ENCODE measurements at places on chromosomes 3 and 15.

DNA sequence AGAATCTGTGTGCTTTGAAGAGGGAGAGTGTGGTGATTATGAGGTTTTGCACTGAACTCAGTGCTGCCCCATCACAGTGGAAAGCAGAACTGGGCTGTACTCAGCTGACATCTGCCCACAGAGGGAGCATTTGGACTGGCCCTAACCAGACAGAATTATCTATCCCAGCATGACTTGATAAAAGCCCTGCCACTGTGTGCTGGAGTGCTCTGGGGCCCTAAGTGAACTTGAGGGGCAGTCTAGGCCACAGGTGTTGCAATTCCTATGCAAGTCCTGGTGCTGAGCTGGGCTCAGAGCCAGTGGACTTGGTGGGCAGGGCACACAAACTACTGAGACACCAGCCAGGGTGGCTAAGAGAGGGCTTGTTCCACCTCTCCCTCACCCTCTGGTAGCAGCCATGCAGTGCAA lies 269.2 kb upstream of the CTNNB1 start:
- DNase-seq = no peak

DNA sequence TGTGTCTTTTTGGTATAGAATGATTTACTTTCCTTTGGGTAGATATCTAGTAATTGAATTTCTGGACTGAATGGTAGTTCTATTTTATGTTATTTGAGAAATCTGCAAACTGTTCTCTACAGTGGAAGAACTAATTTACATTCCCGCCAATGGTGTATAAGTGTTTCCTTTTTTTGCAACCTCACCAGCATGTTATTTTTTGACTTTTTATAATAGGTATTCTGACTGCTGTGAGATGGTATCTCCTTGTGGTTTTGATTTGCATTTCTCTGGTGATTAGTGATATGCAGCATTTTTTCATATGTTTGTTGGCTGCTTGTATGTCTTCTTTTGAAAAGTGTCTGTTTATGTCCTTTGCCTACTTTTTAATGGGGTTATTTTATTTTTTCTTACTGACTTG lies 607.2 kb downstream of the OTOL1 start:
- no peak for DNase-seq

DNA sequence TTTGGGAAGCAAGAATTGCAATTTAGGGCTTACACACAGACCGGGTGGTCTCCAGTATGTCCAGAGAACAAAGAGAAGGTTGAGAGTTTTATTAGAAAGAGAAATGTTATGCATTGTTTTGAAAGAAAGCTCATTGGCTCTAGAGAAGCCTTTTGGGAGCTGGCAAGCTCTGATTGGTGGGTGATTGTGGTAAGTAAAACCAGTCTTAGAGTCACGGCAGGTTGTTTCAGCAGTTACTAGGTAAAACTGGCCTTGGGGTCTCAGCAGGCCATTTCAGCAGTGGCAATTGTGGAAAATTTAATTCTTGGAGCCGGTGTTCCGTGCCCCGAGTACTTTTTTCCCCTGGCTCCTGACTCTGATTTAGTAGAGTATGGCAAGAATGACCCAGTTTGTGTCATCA lies 78.1 kb downstream of the MRPL46 start:
- no peak for DNase-seq

DNA sequence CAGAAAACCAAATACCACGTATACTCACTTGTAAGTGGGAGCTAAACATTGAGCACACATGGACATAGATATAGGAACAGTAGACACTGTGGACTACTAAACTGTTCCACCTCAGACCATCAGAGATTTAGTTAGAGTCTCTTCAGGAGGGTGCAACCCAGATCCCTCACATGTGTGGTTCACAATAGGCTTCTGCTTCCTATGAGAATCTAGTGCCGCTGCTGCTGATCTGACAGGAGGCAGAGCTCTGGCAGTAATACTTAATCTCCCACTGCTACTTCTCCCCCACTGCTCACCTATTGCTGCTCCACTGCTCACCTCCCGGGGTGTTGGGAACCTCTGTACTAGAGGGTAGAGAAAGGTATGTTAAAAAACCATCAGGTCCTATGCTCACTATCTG lies 533.3 kb downstream of the NSUN3 start:
- no peak for DNase-seq

DNA sequence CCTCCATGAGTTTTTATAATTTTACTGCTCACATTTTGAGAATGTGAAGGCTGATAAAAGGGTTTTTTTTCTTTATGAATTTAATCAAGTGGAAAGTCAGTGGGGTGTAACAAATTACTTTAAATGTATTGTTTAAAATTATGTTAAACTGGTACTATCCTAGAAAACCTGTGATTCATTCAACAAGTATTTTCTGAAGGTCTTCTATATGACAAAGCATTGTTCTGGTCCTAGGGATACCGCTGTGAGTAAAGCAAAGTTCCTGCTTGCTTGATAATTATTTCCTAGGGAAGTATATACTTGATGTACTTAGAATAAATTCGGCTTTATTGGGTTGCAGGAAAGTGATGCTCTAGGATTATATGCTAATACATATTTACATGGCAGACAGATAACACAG lies 152.8 kb upstream of the GOLGA6L4 start:
- no peak for DNase-seq

- DNase-seq = no peak
Observed at GRCh38 chr3:152331018-152331541, 62.4 kb downstream of the MBNL1 start.

DNA sequence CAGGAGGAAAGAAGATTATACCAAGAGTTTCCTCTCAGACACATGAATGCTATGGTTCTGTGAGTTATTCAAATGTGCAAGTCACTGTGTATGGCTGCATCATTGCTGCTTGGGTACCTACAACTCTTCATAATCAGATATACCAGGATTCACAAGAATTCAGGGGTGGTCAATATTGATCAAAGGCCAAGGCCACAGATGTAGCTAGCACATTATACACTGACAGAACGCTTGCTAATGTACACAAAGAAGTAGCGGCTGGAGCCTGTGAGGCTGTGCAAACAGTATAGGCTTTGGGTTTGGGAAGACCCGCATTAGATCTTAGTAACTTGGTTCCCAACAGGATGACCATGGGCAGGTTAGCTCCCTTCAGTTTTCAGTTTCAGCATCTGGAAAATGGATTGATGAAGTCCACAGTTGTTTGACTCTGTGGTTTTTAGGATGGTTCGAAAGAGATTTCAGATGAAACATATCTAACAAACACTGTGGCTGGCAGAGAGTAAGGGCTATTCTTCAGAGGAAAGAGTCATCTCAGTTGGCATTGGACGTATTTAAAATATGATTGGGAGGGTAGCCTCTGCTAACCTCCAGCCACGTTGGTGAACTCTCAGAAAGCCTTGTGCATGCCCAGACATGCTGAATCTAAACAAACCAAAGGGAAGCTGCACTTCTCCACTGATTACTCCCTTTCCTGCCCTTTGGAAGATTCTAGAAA lies 748.7 kb upstream of the CFAP20DC start:
- DNase-seq = no peak

DNA sequence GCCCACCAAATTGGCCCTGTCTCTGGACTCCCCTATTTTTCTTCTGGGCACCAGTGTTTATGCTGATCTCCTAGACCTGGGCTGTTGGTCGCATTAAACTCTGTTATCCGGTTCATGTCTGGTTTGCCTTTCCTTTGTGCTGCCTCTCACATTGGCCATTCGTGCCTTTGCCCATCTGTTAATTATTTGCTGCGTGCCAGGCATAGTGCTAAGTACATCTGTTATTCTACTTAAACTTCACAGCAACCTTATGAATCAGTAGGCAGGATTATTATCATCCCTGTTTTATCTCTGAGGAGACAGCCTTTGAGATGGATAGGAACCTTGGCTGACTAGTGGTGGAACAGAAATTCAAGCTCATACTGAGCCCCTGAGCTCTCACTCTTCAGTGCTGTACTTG lies 76.0 kb downstream of the THSD4 start:
- no peak for DNase-seq

DNA sequence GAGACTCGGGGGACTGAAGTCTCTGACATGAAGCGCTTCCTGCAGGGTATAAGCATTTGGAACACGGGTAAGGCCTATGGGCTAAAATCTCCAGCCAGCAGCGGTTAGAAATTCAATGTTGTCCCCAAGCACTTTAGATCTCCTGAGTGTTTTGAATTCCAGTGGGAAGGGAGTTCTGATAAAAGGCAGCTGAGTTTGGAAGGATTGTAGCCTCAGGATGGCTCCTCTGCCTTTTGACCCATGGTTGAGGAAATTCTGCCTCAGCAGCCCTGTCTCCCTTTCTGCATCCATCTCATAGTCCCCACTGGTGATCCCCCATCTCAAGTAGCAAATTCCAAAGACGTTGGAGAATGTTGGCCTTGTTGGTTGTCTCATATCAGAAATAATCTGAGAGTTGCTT lies 24.2 kb upstream of the HACD2 start:
- DNase-seq = no peak

DNA sequence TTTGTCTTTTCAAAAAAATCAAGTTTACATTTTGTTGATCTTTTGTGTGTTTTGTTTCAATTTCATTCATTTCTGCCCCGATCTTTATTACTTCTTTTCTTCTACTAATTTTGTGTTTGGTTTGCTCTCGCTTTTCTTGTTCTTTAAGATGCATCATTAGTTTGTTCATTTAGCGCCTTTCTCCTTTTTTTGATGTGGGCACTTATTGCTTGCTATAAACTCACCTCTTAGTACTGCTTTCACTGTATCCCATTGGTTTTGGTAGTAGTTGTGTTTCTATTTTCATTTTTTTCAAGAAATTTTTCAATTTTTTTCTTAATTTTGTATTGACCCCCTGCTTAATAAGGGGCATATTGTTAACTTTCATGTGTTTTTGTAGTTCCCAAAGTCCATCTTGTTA lies 34.4 kb downstream of the PRKCI start:
- no peak for DNase-seq

Data from activated CD8-positive, alpha-beta memory T cell treated with anti-CD3 and anti-CD28 coated beads for 1 hour (primary cell).